ENCODE measurements at places on chromosomes 6 and 20.

- DNase-seq, result peak; percentile 97
Observed at GRCh38 chr20:17542993-17543412, 11.8 kb upstream of the BFSP1 start.

DNA sequence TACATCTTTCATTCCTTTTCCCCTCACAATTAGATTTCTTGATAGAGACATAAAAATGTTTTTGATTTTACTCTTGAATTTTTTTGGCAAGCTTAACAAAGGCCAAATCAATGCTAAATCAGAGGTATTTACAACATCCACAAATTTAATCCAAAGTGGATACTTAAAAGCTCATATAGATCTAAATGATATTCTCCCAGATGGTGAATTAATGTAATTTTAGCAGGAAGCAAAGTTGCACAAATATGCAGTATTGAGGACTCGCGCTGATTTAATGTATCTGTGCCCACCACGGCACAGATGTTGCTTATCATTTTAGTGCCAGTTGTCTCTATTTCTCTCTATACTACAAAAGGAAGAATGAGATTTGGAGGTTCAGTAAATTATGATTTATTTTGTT, 167.4 kb downstream of the COL19A1 start:
- no peak for DNase-seq

DNA sequence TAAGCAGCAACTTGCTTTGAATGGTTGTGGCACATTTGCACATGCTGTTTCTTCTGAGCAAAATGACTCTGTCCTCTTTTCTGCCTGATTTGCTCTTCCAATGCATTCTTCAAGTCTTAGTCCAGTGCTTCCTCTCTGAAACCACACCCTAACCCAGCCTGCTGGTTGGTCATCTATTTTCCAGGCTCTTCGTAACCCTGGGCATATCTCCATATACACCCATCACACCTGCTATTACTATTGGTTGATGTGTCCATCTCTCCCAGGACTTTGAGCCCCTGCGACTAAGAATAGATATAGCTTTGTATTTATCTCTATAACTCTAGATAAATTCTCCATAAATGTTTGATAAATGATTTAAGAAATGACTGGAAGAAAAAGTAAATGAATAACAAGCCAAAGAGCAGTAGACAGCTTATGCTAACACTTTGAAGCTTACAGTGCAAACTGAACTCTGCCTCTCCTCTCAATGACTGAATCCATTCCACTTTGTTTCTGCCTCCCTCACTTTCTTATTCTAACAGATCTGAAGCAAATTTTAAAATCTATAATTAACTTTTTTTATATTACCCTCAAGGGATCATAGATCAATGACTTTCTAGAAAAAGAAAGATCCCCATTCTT, 59.7 kb upstream of the NT5E start:
- DNase-seq, result no peak

GRCh38 chr20:34907616-34908469, 31.4 kb downstream of the ACSS2 start:
- peak; percentile 84 for DNase-seq

GRCh38 chr6:159056003-159056402, 11.2 kb upstream of the TAGAP start:
- no peak for DNase-seq

DNA sequence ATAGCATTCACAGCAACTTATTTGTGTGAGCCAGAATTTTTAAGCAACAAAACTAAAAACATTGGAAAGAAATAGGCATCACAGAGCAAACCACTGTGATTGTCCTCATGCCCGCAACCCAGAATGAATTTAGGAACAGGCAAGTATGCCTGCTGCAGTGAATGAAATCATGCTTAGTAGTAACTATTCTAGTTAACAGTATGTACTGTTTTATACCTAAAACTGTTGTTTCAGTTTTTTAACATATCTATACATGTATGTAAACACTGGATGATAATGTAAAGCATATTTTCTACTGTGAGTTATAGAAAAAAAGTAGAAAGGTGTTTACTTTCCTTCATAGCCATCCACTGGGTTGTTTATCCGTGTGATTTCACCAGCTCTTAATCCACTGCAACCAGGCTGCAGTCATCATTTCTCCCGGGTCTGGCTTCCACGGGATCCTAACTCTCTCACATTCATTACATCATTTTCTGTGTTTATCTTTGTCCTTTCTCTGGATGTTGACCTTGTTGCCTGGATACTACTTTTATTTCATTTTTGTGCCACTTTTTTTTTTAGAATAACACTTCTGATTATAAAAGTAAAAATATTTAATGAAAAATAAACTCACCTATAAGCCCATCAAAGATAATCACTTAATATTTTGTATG, 3.6 kb upstream of the ARFGEF3 start:
- DNase-seq, result no peak

- DNase-seq, result no peak
Observed at GRCh38 chr20:44752099-44752931, 6.7 kb downstream of the KCNK15 start.

DNA sequence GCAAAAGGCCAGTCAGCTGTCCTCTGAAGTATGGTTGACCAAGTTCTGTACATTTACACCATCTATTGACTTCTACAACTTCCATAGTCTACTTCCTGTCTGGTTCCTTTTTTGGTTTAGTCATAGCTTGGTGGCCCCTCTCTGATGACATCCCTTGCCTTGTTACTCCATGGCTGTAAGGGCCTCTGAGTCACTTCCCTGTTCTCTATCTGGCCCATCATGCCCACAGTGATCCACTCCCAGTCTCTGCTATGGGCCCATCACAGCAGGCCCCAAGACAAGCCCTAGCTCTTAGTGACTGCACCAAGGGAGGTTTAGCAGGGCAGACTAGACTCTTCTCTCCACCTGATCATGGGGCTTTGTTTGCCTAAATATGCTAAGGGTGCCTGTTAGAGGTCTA, 441.6 kb downstream of the HACE1 start:
- DNase-seq, result no peak

DNA sequence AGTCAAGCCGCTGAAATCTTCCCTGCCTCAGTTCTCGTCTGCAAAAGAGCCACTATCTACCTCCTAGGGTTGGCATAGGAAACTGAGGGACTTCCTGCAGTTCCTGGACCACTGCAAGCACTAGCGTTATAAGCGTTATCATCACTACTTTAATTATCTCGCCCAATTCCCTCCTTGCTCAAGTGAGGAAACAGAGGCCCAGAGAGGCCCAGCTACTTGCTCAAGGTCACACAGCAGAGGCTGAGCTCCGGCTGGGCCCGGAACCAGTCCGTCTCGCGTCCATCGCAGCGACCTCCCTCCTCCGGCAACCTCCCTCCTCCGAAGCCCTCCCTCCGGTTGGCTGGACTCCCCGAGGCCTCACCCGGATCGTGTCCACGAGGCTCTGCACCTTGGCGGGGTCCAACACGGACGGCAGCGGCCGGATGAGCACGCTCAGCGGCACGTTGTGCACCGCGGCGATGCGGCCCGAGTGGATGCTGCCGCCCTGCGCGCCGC, 338 bp downstream of the SRXN1 start:
- DNase-seq, result peak; percentile 52

- DNase-seq, result peak; percentile 88
Observed at GRCh38 chr6:73180763-73181619, 44.3 kb downstream of the KHDC1L start.

GRCh38 chr20:63042448-63043071, 35.8 kb upstream of the BHLHE23 start:
- DNase-seq, result no peak

- no peak for DNase-seq
Observed at GRCh38 chr20:50360218-50360672, 149.9 kb upstream of the PTPN1 start.

DNA sequence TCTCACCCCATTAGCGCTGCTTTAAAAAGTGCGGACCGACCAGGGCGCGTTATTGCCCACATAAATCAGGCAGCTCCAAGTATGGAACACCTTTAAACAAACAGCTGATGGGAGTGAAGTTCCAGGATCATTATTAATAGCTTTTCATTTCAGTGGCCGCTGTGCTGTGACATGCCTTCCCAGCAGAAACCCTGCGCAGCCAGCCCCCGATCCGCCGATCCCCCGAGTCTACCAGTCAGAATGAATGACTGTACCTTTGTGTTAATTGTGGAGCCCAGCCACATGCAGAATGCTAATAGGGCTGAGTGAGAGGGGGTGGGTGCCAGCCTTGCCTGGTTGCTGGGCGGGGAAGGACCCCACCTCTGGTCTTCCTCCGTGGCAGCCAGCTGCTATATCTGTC, 21.9 kb downstream of the CDH22 start:
- DNase-seq, result no peak

DNA sequence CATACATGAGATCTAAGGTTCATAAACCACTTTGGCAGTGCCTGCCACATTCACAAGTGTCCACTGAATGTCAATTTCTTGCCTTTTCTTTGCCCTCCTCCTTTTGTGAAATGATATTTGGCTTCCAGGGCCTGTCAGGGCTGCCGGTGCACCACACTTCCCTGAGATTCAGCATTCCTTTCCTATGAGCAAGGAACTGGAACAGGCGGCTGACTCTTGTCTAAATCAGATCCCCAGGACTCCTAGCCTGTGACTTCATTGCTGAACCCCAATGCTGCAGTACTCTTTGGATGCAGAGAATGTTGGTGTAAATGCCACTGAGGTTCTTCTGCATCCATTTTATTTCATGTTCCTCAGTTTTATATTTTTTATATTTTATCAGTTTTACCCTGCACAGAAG, 172.2 kb downstream of the ARID1B start:
- DNase-seq, result peak; percentile 57

DNA sequence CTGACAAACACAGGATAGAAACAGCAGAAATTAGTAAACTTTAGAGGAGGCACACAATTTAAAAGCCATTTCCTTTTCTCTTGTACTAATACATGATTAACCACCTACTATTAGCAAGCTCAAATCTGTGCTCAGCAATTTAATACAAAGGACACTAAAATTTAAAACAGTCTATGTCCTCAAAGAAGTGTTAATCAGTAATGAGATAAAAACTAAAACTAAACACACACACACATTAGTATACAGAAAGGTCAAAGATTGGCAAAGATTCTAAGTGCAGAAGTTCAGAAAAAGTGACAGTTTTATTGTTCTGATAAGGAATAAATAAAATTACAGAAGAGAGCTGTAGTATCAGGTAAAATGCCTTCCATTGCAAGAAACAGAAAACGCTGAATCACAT, 73.9 kb upstream of the RUNX2 start:
- DNase-seq, result no peak

DNA sequence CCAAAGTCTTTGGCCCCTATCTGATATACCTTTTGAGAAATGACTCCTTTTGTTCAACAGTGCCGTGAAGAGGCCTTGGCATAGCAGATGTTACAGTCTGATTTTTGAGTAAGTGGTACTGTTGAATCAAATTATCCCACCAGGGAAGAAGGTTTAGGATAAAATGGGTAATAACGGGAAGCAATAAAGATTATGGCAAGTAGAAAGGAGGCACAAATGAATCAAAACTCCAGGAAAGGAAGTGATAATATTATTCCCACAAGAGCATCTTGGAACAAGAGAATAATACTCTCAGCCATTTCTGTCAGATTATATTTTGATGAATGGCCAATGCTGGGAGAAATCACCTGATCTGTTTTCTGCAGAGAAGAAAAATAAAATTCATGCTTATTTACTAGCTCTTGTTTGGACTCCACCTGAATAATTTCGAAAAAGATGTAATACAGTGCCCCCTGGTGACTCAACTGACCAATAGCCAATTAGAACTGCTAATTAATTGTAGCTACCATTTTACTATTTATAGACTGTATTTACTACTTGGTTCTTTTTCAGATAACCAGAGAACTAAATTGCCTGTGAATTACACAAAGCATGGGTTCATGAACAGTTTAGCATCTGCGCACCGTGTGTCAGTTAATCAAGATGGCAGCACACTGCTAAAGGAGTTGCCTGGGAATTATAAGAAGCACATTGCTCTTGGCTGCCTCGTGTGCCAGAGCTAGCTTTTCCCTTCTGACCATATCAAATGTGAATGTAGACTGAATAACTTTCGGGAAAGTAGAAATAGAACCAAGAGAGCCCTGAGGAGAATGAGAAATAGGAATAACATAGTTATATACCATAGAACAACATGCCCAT, 78.5 kb upstream of the TRDN start:
- DNase-seq, result peak; percentile 1

DNA sequence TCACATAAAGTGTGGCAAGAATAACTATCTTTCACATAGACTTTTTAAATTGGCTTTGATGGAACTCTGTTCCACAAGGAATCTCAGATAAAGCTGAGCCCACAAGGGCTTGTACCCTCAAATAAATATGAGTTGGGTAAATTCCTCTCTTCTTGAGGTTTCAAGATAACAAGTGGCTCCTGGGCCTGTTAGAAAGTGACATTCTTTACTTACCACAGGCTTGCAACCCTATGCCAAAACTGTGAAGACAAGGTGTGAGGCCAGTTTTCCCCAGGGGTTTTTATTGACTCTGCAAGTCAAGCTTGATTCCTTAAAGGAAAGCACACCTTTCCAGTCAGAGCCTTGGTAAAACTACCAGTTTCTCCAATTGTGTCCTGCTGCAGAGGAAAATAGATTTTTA, 664.8 kb upstream of the GJE1 start:
- DNase-seq, result no peak

- no peak for DNase-seq
Observed at GRCh38 chr20:1299522-1299921, 29.4 kb downstream of the SDCBP2 start.

- no peak for DNase-seq
Observed at GRCh38 chr6:37441651-37442050, 8.6 kb downstream of the CMTR1 start.

DNA sequence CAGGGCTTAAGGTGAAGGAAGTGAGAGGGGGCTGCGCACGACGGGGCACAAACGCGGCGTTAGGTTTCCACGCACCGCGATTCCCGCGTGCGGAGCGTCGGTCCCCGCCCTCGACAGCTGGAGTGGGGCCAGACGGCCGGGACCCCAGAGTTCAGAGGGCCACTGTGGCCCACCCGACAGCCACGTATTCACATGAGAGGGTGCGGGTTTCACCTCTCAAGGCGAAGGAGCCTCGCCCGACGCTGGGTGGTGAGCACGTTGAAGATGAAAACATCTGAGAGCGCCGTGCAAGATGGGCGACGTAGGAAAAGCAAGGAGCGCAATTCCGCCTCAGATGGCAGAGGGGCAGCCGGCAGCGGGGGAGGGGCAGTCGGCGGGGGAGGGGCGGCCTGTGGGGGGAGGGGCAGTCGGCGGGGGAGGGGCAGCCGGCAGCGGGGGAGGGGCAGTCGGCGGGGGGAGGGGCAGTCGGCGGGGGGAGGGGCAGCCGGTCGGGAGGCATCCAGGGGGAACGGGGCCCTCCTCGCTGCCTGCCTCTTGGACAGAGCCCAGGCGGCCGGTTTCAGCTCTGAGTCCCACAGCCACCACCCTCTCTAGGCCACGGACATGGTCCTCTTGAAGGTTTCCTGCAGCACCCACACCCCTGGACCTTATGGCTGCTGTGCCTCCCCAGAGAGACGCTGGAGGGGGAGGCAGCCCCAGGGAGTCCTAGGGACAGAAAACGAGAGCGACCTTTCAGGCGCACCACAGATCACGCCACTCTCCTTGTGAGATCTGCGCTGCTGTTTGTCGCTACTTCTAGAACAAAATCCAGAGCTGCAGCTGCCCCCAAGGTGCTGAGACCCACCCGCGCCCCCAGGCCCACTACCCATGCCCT, 113.7 kb downstream of the DLL1 start:
- DNase-seq, result no peak

- DNase-seq, result peak; percentile 75
Observed at GRCh38 chr6:9647599-9647998, 767.3 kb downstream of the TFAP2A start.

- peak; percentile 6 for DNase-seq
Observed at GRCh38 chr20:3406481-3407039, 909 bp downstream of the DNAAF9 start.
